ENCODE measurements at places on chromosomes 5 and 9.

GRCh38 chr9:34606190-34606589 is 5.7 kb downstream of the RPP25L start:
- DNase-seq: no peak

DNA sequence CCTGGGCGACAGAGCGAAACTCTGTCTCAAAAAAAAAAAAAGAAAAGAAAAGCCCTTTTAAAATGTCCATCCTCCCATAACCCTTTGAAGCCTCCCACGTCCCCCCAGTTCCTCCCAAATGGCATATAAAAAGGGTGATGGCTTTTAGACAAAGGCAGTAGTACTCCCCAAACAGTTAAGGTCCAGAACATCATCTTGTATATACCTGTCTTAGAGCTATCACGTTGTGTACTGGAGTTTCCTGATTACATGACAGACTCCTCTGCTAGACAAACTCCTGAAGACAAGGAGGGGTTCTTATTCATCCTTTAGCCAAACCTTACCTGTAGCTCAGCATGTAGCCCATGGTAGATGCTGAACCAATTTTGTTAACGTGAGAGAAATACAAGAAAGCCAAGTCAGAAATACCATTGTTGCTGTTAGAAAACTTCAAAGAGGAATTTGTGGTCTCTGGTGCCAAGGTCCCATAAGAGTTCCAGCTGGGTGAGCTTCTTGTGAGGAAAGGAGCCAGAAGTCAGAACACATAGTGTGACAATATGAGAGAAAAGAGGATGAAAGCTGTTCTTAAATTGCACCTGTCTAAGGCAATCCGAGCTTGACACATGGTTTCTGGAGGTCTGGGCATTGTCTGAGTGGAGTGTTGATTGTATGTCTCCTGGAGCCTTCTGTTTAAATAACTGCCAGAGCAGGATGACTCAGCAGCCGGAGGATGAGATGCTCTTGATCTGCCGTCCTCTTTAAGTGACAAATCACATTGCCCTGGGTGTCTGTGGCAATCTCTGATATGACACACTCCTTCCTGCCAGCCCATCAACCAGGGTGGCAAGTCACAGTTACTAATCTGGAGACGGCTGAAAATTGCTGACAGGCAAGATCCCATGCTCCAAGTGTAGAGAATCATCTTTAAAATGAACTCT is 69.1 kb downstream of the ARRDC3 start:
- DNase-seq: peak; percentile 89

- DNase-seq: peak; percentile 45
These were observed 91.4 kb upstream of the RAI14 start for GRCh38 chr5:34564710-34565235.

GRCh38 chr5:173581408-173582215 is 34.8 kb downstream of the BOD1 start:
- no peak for DNase-seq

DNA sequence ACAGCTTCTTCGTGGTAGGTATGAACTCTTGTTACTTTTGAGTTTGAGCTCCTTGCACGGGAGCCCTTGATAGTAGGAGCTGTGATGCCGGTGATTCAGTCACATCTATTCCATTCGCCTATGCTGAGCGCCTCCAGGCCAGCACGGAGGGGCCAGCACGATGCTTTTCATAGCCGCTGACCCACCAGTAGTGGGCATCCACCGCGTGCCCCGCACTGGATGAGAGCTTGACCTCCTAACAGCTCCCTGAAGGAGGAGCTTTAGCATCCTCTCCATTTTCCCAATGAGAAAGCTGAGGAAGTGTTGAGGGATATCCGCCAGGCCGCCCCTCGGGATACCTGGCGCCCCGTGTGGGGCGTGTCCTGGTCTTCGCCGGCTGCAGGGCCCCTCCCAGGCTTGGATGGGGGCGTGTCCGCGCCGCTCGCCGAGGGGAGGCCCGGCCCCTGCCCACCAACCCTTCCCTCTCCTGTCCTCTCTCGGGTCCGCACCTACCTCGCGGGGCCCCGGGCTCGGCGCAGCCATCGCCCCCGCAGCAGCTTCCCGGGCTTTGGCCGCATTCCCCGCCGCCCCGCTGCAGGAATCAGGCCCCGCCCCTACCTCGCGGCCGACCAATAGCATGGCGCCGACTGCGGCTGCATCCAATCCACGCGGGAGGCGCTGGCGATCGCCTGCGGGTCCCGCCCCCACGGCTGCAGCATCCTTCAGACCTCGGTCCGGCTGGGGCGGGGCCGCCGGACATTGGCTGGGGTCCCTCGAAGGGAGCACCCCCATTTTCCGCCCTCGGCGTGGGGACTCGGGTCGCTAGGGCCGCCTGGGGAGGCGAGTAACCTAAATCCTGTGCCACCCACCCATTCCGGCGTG is at the start of gene PIP5KL1:
PIP5KL1 (minus strand) TSS at position 547 of the 861 bp plus-strand sequence; CDS start at position 522, 25 bp downstream.
- DNase-seq: peak; percentile 75

GRCh38 chr5:172956936-172957335 is 2.3 kb upstream of the RPL26L1 start:
- no peak for DNase-seq

- no peak for DNase-seq
These were observed 7.6 kb downstream of the PTGER4 start for GRCh38 chr5:40687321-40687720.

DNA sequence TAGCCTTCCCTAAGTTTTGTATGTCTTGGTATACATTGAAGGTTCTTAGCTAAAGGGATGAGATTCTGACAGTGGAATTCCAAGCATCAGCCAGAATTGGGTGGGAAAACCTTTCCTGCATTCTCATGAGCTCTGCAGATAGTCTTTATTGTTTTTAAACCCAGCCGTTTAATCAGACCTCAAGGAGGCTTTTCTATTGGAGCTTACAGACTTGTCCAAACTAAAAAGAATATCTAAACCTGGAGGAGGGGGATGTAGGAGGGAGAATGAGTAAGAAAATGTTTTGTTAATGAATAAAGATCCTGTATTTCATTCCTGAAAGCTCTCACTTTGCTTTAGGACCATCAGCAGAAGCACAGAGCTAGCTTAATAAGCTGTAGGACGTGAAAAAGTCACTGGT is 41.7 kb downstream of the EBF1 start:
- DNase-seq: no peak

GRCh38 chr9:123996731-123997421 is 14.7 kb upstream of the LHX2 start:
- DNase-seq: no peak

- no peak for DNase-seq
These were observed 215.2 kb downstream of the HSPA4 start for GRCh38 chr5:133266966-133267365.

- no peak for DNase-seq
These were observed 1.7 kb downstream of the DENND4C start for GRCh38 chr9:19231904-19232822.

DNA sequence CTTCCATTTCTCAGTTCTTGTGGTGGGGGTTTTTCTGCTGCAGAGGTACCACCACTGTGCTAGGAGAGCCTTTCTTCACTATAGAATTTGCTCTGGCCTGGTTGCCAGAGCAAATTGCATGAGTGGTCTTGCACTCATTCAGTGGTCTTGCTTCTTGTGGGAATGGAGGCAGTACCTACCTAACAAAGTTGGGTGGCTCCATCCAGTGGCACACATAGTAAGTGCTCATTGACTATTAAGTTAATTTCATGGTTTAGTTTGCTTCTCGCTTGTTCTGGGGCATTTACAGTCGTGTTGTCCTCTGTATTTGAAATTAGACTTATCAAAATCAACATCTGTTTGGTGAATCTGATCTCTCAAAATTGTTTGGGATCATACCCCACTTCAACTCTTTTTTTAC is 23.0 kb downstream of the SLC28A3 start:
- DNase-seq: no peak
